ENCODE measurements at places on chromosomes 2 and 18.
A peak's percentile ranks its signal among the peaks of the same experiment; 100 is the strongest.

GRCh38 chr2:118670276-118670675 is 177.2 kb downstream of the EN1 start:
- peak; percentile 57 for DNase-seq

DNA sequence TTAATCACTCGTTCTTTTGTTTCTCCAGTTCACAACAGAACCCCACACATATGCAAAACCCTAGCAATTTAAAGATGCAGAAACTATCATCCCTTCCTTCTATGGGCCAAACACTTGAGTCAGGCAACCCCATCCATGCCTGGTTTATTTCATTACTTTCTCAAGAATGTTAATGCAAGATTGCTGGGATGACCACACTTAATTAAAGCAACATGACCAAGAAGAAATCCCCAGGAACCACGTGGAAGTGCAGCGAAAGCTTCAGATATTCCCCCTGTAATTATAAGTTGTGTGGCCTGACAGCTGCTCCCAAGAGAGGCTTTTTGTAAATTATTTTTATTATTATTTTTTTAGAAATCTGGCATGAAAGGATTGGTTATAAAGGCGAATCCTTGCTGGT is 246.2 kb upstream of the ID2 start:
- DNase-seq, result peak; percentile 83

DNA sequence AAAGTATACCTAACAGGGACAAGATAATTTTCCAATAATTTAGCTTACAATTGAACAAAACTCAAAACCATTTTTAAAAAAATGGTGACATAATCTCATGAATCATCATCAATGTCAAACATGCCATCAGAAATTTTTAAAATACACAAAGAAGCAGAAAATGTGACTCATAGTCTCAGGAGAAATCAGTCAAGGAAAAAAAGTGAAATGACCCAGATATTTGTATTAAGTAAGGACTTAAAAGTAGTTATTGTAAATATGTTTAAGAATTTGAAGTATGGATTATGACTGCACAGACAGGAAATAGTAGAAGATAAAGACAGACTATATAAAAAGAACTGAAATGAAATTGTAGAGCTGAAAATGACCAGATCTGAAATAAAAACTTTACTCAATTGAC is 473.9 kb upstream of the SYT4 start:
- peak; percentile 41 for DNase-seq

- no peak for DNase-seq
Measured at GRCh38 chr2:150219861-150220260, 267.6 kb downstream of the RND3 start.

GRCh38 chr2:8551622-8552074 is 130.2 kb upstream of the ID2 start:
- no peak for DNase-seq

DNA sequence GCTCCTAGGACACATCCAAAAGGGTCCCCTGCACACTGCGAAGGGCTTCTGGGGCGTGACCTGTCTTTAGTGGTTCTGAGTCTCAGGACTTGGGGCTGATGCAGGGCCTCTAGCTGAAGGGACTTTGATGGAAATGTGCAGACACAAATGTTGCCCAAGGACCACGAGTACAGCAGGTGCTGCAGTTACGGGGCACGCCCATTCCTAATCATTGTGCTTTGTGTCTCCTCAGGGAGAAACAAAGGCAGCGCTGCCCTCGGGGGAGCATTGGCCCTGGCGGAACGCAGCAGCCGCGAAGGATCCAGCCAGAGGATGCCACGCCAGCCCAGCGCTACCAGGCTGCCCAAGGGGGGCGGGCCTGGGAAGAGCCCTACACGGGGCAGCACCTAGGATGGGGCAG is 8.0 kb downstream of the TUBA3E start:
- no peak for DNase-seq

DNA sequence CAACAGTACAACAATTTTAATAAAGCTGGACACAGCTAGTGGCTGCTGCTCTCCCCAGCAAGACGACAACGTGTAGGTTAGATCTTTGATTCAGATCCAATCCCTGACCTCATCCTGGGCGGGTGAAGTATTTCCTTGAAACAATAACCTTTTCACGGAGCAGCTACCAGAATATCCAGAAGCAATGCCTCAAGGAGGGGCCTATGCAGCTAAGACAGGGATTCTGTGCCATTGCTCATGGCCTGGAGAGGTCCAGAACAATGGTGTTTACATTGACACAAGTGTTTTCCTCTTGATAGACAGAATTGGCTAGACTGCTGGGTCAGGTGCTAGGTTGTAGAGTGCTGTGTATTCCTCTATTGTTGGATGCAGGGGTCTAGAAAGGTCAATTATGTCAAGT is 520.1 kb downstream of the BCL11A start:
- DNase-seq, result no peak

- DNase-seq, result peak; percentile 7
Measured at GRCh38 chr2:73268830-73269685, 15.2 kb downstream of the FBXO41 start.

DNA sequence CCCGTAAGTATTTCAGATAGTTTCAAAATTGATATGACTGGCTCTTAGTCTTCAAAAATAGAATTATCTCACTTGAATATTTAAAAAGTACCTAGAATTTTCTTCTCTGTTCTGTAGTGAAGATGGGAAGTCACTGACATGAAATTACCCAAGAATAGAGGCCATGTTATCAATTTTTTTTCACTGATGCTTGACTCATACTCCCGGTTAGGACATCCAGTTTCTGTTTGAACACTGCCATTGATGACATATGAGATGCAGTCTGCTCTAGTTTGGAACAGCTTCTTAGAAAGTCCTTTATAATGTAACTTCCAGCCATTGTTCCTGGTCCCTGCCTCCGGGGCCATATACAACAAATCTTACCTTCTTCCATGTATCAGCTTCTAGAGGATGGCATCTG is 26.0 kb downstream of the MAP3K20 start:
- DNase-seq, result no peak

Measured in fibroblast of upper back skin (primary cell).